ENCODE measurements at places on chromosomes 4 and X.

DNA sequence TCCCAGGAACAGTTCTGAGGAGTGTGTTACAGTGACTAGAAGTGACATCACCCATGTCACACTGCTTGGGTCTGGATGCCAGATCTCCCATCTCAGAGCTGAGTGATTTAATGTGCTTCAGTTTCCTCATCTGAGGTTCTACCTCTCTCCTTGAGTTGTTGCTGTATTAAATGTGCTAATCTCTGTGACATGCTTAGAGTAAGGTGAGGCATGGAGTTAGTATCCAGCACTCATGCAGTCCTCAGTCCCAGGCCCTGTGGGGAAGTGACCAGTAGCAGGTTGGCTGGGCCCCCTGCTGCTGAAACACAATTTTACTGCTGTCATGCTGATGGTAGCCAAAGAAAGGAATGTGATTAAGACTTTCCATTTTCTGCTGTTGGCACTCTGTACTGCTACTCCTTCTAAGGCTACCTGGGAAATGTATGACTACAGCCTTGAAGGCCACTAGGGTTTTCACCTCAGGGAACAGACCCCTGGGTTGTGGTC lies 639.6 kb downstream of the MID1IP1 start:
- no peak for DNase-seq

DNA sequence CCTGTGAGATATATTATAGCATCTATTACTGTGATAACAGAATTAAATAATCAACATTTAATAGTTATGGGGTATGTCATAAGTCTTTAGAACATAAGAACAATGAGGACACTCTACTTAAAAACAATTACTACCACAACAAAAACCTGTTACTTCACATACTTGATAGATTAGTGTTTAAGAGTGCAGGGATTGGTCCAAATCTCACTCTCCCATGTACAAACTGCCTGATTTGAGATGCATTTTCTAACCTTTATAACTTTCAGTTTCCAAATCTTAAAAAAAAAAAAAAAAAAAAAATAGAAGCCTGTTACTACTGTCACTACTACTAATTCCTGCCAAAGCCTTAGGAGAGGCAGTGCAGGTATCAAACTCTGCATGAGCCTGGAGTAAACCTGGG lies 5.6 kb downstream of the PCDH18 start:
- no peak for DNase-seq

DNA sequence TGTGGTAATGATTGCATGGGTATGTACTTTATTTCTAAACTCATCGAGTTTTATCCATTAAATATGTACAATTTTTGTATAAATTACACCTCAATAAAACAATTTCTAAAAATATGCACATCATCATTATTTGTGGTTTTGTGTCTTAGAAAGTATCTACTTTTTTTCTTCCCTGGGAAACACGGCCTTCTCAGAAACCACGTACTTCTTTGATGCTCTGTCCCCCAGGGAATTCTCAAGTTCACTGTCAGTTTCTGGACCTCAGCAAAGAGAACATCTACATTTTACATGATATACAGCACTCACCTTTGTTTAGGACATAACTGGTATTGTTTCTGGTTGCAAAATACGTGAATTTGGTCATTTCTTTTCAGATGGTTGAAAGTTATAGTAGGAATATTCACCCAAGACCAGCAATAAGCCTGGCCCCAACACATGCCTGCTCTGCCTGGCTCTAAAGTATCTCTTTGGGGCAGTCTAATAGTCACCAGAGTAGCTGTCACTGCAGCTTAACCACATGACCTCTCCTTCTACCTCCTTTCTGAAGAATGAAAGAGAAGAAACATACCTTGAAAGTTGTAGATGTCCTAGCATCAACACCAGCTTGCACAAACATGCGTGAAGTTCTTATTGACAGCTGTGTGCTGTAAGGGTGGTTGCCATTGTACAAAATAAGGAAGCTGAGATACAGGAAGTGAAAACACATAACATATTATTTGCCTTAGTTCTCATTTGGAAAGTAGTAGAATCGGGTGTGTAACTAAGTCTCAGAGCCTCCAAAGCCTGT lies 48.4 kb upstream of the SPANXN4 start:
- DNase-seq, result no peak

DNA sequence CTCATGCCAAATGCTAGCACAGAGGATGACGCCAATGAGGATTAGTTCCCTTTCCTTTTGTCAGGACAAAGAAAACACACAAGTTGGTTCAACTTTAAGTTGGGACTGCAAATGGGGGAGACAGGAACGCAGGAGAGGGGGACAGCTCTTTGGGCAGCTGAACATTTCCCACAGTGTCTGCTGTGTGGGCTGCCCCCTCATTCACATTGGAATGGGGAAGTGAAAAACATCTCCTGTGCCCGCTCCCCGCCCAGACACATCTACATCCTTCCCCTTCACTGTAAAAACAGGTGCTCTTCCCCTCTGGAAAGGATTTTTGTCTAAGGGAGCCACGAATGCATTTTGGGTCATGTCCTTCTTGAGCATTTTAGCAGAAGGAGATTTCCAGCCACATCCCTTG lies 44.5 kb upstream of the TBC1D9 start:
- no peak for DNase-seq

DNA sequence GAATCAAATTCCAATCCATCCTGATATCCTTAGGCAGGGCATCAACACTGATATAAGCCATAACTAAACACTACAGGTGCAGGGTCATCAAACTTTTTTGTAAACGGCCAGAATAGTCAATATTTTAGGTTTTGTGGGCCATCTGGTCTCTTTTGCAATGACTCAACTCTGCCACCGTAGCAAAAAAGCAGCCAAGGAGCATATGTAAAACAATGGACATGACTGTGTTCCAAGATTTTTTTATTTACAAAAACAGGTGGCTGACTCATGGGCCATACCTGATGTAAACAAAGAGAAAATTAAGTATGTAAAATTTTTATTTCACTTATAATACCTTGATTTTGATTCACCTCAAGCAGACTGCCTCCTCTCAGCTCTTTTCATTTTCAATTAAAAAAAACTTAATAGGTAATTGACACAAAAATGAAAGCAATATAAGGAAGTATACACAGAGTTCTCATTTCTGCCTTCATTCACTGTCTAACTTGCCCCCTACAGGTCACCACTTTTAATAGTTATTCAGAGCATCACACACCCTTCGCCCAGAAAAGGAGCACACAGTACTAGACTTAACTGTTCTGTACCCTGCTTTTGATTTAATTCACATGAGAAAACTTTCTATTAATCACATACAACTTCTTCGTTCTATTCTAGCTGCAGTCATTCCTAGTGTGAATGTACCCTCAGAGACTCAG lies 35.3 kb upstream of the GPM6B start:
- DNase-seq, result no peak

DNA sequence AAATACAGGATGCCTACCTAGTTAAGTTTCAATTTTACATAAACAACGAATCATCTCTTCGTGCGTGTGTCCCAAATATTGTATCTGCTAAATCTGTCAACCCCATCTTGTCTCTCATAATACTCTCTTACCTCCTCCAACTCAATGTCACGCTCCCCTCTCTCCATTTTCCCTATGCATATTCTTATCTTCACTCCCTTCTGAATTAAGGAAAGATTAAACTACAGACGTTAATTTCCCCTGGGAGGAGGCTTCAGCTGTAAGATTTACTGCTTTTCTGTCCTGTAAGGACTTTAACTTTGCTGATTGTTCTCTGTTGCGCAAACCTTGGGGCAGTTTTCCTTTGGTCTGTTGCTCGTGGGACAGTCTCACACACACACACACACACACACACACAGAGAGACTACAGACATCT lies 455 bp upstream of the ABCB7 start:
- no peak for DNase-seq

GRCh38 chr4:125703443-125703842 lies 388.7 kb downstream of the FAT4 start:
- DNase-seq, result no peak

- DNase-seq, result no peak
These were observed 226.9 kb upstream of the HCCS start for GRCh38 chrX:10884246-10884645.

- DNase-seq, result peak; percentile 67
These were observed 96.8 kb upstream of the FAT1 start for GRCh38 chr4:186820391-186820891.

- no peak for DNase-seq
These were observed 231.7 kb downstream of the FBXW7 start for GRCh38 chr4:152304220-152304619.

GRCh38 chr4:987624-988513 lies 1.0 kb downstream of the IDUA start:
- DNase-seq, result no peak

DNA sequence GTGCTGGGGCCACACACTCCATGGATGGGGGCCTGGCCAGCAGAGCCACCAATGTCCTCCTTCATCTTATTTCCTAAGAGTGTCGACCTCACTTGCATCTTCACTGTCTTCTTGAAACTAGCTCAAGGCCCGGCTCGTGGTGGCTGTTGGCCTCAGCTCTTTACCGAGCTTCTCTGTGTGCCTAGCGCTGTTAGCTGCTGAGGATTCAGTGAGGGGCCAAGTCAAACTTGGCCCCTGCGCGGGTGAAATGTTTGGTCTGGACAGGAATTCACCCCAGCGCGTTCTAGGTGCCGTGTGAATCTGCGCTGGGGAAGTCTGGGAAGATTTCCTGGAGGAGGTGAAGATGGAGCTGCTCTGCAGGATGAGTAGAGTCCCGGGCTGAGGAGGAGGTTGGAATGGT lies 8.5 kb downstream of the SORCS2 start:
- no peak for DNase-seq

DNA sequence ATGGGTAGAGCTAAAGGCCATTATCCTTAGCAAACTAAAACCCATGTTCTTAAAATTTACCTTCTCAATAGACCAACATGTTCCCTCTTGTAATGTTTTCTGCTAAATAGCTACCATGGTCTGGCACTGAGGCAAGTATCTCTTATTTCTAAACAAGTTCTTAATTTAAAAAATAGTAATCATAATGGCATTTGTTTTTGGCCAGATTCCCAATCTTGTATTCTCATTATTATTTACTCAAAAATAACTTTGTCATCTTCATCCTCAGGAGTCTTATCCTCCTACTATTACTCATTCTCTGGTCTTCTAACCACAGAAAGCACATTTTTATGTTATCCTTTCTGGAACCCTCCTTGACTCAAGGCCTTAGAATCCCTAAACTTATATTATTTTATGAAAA lies 931.2 kb downstream of the CCSER1 start:
- DNase-seq, result no peak

GRCh38 chr4:157804986-157805385 lies 367.8 kb downstream of the GASK1B start:
- no peak for DNase-seq

GRCh38 chr4:179595671-179596410 lies 2153.6 kb upstream of the AGA start:
- no peak for DNase-seq

DNA sequence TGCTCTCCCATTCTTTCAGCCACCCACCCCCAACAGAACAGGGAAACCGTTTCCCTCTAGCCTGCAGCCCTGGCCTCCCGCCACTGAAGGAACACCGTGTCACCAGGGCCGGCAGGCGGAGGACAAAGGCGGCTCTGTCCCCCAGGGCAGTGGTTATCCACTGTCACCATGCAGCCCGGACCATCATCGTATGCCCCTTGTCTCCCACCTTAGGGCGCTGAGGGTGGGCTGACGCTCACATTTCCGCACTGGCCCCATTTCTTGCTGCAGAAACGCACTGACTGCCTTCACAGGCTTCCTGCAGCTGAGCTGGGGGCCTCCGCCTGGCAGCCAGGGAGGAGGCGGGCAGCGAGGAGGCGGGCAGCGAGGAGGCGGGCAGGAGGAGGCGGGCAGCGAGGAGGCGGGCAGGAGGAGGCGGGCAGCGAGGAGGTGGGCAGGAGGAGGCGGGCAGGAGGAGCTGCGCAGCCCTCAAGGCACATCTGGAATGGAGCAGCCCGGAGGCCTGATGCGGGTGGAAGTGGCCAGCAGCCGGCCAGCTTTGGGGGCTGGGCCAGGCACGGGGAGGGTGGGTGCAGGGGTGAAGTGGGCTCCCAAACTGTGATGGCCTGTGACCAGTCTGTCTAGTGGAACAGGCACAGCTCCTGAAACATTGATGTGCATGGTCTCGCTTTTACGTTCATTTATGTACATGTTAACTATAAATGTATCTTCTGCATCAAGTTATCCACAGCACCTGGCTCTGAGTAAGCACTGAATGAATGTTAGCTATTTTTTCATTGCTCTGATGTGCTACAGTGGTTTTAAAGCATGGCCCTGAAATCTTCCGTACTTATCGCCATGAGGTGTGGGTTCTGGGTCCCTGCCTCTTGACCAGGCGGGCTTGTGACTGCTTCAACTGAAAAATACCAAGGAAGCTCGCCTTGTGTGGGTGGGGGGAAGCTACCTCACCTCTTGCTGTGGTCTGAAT lies 20.6 kb upstream of the KIAA0232 start:
- no peak for DNase-seq

DNA sequence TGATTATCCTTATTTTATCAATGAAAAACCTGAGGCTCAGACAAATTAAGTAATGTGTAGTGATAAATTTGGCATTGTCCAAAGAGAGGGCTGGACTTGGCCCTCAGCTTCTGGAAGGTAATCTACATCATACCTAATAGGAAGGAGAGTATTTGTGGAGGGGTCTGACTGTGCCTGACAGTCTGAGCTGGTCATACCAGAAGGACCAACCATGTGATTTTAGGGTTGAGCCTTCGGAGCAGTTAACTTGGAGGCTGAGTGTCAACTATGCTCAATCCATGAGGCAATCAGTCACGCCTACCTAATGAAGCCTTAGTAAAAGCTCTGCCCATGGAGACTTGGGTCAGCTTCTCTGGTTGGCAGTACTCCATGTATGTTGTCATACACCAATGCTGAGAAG lies 136.4 kb downstream of the CPE start:
- no peak for DNase-seq

DNA sequence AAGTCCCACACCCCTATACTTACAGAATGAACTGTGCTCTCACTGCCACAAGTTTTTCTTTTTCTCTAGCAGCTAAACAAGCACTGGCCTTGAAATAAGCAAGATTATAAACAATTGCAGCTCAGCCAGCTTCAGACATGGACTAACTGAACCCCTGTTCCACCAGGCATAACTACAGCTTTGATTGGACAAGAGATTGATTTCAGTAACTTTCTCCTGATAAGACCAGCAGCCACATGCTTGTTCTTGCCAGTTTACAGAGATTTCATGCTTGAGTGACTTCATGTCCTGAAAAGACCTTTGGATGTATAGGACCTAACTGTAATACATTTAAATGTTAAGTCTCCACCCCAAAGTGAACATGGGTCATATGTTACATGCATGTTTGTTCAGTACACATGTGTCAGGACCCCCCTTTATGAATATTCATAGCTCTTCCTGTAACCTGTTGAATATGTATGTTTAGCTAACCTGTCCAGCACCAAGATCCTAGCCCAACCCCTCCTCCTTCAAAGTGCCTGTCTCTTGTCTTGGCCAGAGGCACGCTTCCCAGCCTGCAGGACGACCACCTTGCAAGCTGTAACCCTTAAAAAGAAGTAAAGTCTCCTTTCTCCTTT lies 27.9 kb downstream of the ZNF275 start:
- DNase-seq, result no peak

- DNase-seq, result no peak
These were observed 4.6 kb upstream of the CLDN24 start for GRCh38 chr4:183326853-183327252.

- DNase-seq, result no peak
These were observed 40.9 kb downstream of the BRCC3 start for GRCh38 chrX:155112171-155112570.

GRCh38 chrX:136911253-136911652 lies 30.7 kb upstream of the RBMX start:
- no peak for DNase-seq
